ENCODE measurements at places on chromosomes 11 and 22.

DNA sequence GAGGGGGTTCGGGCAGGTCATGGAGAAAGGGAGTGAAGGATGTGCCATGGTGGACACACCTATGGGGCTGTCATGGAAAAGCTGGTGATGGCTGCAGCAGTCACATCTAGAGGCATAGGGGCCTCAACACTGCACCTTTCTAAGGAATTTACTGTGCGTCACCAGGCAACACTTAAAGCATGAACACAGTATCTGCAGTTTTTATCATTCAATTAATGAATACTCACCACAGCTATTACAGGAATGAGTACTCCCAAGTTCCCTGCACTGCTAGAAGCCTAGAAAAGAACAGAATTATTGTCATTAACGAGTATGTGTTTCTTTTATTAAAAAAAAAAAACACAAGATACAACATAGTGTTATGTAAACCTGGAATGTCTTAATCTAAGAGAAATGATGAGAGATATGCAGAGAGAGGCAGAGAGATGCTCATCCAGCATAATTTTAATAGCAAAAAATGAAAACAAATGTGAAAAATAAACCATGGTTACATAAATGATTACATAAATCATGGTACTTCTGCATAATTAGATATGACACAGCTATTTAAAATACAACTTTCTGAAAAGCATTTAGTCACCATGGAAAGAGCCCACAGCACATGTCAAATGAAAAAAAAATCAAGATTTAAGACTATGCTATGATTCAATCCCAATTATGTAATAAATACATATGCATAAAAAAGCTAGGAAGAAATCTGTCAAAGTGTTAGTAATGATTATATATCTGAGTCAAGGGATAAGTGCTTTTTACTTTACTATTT is 19.2 kb downstream of the SERPIND1 start:
- DNase-seq = peak; percentile 46

GRCh38 chr11:124602193-124602592 is 9.0 kb upstream of the PANX3 start:
- DNase-seq = peak; percentile 32

- DNase-seq = no peak
Observed at GRCh38 chr22:20751185-20751851, 22.6 kb upstream of the SERPIND1 start.

DNA sequence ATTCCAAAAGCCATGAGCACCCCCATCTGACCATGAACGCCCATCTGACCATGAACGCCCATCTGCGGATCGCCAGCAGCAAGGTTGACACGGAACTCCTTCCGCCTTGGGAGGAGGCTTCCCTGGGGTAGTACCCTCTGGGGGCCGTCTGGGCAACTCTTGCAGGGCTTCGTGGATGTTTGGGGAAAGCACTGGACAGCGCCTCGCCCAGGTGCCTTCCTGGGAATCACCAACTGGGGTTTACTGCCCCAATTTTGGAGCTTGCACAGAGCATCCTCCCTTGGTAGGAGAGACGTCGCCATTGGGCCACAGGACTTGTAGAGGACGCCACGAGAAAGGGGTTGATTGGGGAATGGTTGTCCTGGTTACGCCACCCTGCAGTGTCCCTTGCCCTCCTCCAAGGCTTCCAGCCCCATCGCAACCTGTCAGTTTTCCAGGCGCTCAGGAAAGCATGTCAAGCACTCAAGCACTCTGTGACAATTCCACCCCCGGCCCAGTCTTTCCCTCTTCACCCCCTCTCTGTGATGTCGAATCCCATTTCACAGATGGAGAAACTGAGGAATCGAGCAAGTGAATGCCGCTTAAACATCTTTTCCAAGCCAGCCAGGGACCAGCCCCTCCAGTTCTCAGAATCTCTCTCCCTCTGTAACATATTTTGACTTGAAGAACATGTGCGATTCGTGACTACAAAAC is 914 bp upstream of the PRDM11 start:
- peak; percentile 54 for DNase-seq

DNA sequence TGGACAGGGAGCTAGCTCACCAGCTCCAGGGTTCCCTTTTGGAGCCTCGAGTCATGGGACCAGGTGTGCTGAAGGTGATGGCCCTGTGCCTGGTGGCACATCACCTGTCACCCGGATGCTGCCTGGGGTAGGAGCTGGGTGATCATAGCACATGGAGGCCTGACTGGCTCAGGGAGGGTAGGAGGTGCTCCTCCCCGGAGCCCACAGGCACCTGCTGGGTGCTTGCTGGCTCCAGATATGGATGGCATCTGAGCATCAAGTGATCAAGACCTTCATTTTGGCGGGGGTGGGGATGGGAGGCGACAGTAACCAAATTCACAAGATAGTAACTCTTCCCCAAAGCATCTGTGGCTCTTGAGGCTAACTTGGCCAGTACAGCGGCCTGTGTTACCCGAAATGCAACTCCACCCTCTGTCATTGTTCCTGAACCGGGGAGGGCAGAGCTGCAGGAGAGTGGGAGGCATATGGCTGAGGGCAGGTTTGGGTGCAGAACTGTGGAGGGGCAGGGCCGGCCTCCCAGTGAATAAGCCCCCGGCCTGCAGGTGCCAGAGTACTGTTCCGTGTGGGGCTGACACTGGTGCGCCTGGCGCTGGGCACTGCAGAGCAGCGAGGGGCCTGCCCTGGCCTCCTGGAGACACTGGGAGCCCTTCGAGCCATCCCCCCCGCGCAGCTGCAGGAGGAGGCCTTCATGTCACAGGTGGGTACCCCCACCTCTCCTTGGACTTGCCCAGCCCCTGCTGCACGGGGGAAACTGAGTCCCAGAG is 4.7 kb downstream of the TBC1D10C start:
- DNase-seq = no peak

DNA sequence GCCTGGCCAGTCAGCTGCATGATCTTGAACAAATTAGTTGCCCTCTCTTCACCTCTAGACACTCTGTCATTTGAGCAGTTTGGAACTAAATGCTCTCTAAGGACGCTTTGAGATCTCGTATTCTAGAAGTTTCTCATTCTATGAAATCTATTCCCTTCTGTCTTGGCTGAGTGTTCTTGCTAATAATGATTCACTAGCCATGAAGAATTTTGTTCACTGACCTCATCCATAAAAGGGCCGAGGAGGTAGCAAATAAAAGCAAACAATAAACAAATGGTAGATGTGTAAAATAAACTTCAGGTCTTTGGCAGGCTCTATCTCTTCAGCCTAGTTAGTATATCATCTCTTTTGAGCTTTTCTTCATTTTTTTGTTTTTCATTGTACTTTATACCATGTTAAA is 76.6 kb downstream of the USP35 start:
- DNase-seq = no peak

GRCh38 chr11:40202589-40203270 is 1256.7 kb downstream of the LRRC4C start:
- DNase-seq = no peak

- DNase-seq = no peak
Observed at GRCh38 chr22:40423882-40424640, 53.7 kb downstream of the SGSM3 start.

GRCh38 chr22:35377735-35378134 is 3.2 kb upstream of the HMOX1 start:
- DNase-seq = no peak

DNA sequence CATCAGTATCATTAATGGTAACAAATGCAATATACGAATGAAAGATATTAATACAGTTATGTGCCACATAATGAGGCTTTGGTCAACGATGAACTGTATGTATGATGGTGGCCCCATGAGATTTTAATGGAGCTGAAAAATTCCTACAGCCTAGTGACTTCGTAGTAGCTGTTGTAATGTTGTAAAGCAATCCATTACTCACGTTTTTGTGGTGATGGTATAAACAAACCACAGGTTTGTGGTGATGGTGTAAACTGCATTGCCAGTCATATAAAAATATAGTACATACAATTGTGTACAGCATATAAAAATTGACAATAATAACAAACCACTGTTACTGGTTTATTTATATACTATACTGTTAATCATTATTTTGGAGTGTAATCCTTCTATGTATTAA is 27.4 kb upstream of the GRIA4 start:
- no peak for DNase-seq

DNA sequence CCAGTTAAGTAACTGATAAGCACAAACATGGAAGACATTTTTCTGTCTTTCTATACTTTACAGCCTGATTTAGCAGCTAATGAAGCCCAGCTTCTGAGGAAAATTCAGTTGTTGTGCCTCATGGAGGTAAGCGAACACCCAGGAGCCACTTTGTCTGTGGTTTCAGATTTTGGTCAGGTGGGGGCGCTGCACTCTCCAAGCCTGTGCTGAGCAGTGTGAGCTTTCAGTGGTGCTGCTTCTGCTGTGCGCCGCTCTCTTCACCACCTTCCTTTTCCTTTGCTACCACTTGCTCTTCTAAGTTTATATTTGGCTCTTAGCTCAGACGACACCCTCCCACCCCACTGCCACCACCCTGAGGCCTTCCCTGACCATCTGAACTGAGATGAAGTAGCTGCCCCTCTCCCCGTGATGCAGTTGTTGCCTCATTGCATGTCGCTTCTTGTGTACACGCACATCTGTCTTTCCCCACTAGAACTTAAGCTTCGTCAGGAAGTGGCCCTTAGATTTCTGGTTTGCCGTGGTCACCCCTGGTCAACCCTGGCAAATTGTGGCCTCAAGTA is 14.0 kb downstream of the PSMD13 start:
- peak; percentile 52 for DNase-seq

DNA sequence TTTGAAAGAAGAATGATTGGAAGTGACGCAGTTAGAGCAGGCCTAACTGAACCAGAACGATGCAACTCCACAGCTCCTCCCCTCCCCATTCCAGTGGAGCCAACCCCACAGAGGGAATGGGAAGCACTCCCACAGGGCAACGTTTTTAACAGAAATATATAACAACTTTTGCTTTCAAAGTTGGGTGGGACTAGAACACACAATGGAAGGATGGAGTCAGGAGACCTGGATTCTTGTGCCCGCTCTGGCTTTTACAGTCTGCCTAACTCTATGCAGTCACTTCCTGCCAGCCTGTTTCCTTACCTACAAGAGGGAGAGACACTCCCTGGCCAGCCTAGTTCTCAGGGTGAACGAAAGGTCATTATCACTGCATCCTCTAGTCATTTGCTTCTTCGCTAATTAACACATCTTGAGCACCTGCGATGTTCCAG is 75.5 kb downstream of the PACSIN2 start:
- DNase-seq = peak; percentile 43

DNA sequence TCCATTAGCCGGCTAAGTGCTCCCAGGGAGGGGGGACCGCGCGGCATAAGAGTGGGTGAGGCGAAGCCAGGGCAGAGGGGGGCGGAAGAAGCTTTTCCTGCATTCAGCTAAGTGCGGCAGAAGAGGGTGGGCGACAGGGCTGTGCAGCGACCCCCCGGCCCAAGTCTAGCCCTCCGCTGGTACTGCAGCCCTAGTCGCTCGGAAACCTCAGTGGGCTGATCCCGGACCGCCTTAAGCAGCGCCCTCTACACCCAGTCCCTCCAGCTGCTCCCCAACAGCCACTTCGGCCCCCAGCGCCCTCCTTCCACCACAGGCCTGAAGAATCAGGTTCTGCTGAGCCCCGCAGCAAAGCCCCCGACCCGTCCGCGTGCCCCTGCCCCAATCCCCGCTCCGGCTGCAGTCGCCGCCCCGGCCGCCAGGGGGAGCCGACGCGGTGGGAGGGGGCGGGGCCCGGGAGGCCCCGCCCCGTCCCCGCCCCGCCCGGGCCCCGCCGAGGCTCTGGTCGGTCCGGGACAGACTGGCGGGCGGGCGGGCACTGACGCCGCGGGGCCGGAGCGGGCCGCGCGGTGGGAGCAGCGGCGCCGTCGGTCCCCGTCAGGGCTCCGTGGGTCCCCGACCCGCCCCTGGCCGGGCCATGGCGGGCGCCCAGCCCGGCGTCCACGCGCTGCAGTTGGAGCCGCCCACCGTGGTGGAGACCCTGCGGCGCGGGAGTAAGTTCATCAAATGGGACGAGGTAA is at the start of gene PLCB3:
Gene PLCB3 (plus strand): TSS at position 515 of the 737 bp plus-strand sequence. CDS start 120 bp downstream, at position 635.
- peak; percentile 37 for DNase-seq

DNA sequence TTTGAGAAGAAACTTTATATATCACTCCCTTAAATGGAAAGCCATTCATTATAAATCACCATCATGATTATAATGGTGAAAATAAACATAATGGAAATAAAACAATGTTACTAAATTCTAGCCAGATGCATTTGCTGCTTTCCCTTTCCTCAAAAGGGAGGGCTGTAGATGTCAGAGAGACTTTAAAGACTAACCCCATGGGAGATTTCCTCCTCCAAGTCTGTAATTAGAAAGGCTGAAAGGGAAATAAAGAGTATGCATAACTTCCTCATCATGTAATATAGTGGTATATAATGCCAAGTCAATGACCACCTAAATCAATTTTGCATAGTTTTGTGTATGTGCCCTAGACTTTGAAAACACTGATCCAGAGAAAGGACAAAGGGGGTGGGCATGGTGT is 6.4 kb downstream of the CD6 start:
- no peak for DNase-seq

GRCh38 chr11:67270256-67271204 is 4.3 kb downstream of the GRK2 start:
- DNase-seq = no peak

GRCh38 chr11:58914821-58915543 is 24.3 kb upstream of the GLYATL1 start:
- DNase-seq = no peak

DNA sequence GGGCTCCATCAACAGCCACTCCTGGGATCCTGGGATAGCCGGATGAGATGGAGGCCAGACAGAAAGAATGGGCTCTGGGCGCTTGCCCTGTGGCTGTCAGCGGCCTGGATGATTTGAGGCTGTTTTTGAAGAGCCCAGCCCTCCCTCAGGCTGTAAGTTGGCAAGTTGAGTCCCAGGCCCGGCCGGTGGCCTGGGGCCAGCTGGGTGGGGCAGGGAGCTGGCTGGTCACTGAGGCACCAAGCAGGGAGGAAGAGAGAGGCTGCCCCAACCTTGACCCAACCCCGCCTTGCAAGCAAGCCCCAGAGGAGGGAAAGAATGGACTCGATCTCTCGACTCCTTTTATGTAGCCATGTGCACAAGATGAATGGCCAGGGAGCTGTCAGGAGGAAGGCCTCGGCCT is 34.9 kb downstream of the RIBC2 start:
- DNase-seq = peak; percentile 84

All from AG10803 (cell line).